MM.1S (cell line): ENCODE measurements at places on chromosomes 7 and 10.

GRCh38 chr7:41425926-41426325, 277.0 kb downstream of the INHBA start:
- no peak for DNase-seq

DNA sequence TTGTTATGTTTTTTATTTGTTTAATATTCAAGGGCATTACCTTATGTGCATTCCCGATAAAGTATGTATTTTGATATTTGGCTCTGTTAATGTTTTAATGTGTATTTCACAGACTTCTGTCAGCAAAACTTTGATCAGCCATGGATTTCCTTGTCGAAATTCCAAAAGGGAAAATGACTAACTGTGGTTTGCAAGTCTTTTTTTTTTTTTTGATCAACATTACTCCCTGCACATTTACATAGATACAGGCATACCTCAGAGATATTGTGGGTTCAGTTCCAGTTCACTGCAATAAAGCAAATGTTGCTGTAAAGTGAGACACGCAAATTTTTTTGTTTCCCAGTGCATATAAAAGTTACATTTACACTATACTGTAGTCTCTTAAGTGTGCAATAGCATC, 351.9 kb downstream of the CXCL12 start:
- no peak for DNase-seq

DNA sequence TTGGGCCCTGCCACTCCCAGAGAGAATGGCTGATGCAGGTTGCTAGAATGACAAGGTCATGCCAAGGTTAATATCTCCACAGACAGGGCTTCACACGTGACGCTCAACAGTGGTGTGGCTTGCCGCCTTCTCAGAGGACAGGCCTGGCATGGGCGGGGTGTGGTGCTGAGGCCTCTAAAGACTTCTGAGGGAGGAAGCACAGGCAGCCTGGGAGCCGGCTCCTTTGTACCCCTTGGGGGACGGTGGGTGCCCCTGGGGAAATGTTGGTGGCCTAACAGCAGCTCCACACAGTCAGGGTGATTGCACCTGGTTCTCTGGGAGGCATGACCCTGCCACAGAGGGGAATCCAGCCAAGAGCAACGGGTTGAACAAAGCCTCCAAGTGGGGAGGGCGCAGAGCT, 115.1 kb downstream of the PKD1L1 start:
- DNase-seq = no peak

DNA sequence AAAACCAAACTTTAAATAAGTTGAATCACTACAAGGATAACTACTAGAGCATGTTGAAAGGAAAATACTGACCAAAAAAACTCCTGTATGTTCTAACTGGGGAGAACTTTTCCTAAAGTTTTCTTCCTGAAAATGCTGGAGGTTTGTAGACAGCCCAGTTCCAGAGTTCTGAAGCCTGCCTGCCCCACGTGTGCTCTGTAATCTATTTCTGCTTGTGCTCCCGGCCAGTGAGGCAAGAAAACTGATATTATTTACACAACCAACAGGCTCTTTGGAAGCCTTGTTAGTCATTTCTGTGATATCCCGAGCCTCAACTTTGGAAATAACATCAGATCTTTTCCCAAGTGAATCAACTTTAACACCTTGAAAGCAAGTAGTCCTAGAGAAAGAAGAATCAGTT, 46.7 kb downstream of the ZFAND4 start:
- no peak for DNase-seq

DNA sequence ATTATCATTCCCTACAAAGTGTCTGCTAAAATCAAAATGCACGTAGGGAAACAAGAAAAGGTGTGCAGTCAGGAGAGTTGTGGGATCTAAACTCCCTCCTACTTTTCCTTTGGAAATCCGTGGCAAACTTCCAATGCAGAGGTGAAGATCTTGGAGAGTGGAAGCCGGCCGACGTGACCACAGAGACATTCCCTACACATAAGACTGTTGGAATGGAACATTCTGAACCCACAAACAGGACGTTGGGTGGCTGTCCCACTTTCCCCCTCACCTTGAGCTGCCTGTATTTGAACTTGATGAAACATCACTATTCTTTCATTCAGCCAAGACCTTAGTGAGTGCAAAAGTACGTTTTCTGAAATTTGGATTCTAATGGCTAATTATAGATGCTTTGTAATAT, 65.9 kb downstream of the PRKCQ start:
- no peak for DNase-seq

DNA sequence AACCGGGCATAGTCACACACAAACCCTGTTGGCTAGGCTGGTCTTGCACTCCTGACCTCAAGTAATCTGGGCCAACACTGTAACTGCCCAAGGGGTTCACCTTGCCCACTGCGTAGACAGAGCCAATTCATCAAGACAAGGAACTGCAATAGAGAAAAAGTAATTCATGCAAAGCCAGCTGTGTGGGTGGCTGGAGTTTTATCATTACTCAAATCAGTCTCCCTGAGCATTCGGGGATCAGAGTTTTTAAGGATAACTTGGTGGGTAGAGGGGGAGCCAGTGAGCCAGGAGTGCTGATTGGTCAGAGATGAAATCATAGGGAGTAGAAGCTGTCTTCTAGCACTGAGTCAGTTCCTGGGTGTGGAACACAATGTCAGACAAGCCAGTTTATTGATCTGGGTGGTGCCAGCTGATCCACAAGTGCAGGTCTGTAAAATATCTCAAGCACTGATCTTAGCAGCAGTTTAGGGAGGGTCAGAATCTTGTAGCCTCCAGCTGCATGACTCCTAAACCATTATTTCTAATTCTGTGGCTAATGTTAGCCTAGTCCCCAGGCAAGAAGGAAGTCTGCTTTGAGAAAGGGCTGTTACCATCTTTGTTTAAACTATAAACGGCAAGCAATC, 15.6 kb upstream of the FXYD4 start:
- no peak for DNase-seq

DNA sequence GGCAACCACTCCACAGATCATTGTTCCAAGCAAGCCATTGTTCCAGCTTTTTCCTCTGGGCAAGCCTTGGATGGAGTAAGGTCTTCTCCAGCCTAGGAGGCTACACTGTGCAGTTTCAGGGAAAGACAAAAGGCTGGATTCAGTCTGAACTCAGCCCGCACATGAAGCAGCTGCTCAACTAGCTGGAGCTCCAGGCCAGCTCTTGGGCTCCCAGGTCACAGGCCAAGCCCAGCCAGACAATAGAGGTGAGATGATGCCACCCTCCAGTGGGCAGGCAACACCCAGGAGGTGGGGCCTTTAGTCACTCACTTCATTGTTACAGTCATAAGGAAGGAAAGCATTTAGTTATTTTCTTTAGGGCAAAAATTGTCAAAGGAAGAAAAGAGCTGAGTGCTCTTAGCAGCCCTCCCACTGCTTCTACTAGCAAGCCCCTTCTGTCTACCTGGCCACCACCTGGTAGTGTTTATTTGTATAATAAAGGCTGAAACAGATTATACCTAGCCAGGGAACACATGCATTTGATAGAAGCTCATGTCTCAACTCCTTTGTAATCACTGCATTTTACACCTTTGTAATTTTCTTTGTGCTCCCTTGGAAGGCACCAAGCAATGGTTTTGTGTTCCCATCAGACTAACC, 253.4 kb downstream of the WDR11 start:
- no peak for DNase-seq

DNA sequence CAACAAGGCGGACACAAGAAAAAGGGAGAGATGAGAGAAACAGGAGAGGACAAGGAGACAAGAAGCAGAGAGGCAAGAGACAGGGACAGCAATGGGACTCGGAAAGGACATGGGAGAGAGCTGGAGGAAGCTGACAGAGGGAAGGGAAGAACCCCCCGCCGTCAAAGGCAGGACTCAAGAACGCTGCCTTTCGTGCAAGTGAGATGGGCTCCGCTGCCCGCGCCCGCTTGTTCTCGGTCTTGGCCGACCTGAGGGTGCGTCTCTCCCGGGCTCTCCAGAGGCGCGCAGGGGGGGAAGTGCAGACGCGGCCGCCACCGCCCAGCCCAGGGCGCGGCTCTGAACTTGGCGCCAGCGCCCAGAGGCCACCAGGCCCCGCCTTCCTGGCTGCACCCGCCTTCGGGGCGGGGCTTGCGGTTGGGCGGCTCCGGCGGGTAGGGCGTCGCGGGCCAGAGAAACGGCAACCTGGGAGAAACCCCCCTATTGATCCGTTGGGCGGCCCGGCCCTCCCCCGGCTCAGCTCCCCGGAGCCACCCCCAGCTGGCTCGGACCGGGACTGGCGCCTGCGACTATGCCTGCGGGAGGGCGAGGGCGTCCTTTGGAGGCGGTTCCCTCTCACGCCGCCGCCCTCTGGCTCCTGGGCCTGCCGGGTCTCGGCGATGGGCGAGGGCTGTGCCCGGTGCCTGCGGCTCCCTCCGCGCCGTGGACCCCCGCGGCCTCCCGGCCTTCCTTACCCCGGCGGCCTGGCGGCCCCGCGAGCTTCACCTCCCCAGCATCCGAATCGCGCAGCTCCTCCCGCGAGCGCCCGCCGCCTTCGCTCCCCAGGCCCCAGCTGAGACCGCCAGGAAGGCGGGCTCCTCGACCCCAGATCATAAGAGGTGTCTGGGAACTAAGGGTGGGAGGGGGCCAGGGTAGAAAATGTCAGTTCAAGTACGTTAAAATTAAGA, 2.2 kb upstream of the ANTXRL start:
- peak; percentile 84 for DNase-seq

DNA sequence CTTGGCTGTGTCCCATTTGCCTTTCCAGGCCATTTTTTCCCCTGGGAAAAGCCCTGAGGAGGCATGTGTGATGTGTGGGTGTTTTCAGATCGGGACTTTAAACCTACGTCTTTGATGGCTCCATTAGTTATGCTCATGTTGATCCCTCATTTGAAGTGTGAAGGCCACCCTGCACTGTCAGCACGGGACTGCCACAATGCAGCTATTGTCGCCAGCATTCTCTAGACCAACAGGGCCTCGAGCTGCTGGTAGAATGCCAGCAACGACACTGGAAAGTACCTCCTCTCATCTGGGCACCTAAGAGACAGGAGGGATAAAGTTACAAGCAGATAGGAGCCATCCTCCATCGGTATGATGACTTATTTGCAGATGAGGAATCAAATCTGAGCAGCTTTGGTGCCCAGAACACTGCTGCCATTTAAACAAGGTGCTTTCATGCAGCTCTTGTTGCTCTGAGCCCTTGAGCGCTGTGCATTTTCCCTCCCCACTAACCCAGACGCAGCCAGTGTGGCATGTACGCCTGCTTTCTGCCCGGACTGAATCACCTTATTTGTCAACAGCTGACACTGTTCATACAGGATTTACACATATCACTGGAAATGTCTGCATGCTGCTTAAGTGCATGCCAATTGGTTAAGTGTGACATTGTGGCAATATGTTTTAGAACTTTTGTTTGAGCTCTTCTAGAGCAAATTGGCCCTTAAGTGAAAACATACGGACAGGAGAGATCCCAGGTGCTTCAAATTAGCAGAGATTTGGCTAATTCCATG, 175.0 kb upstream of the PITRM1 start:
- no peak for DNase-seq

DNA sequence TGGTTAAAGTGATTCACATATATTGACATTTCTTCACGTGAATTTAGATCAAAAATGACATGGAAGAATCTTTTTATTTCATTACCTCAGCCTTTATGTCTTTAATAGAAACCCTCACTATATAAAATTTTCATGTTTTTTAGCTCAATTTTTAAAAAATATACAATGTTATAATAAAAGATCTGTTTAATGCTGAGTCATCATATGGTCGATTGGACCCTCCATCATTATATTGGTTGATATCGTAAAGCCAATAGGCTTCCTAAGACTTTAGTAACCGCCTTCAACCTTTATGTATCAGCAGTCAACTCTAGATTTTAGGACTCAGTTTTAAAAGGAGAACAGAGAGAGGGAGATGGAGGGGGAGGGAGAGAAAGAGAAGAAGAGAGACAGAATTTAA, 162.3 kb upstream of the FERD3L start:
- no peak for DNase-seq

- no peak for DNase-seq
These were observed 113.5 kb downstream of the SORBS1 start for GRCh38 chr10:95447685-95448084.

GRCh38 chr7:139016931-139017511, 18.8 kb downstream of the ZC3HAV1L start:
- DNase-seq = peak; percentile 81

GRCh38 chr7:2670720-2671391, 17.1 kb upstream of the AMZ1 start:
- DNase-seq = peak; percentile 58
